ENCODE measurements at places on chromosomes 2 and 18.

DNA sequence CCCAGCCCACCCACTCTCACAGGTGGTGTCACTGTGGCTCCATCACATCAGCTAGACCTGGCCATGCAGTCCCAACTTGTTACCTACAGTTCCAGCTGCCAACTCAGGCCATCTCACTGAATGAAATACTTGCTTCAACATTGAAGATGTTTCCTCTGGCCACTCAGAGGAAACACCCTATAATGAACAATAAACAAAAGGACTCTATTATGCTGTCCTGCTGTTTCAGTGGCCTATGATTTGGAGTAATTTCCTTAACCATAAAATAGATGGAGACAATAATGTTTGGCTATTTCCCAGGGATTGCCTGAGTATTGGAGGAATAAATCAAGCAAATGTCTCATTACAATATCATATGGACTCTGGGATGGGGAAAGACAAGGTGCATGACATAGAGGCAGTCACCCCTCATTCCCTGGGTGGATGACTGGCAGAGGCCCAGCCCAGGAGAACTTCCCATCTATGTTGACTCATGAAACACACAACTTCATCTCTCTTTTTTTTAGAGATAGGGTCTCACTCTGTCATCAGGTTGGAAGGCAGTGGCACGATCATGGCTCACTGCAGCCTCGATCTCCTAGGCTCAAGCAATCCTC lies 134.4 kb downstream of the TGIF1 start:
- DNase-seq = no peak

GRCh38 chr18:49915352-49915751 lies 102.0 kb upstream of the ACAA2 start:
- DNase-seq = no peak

DNA sequence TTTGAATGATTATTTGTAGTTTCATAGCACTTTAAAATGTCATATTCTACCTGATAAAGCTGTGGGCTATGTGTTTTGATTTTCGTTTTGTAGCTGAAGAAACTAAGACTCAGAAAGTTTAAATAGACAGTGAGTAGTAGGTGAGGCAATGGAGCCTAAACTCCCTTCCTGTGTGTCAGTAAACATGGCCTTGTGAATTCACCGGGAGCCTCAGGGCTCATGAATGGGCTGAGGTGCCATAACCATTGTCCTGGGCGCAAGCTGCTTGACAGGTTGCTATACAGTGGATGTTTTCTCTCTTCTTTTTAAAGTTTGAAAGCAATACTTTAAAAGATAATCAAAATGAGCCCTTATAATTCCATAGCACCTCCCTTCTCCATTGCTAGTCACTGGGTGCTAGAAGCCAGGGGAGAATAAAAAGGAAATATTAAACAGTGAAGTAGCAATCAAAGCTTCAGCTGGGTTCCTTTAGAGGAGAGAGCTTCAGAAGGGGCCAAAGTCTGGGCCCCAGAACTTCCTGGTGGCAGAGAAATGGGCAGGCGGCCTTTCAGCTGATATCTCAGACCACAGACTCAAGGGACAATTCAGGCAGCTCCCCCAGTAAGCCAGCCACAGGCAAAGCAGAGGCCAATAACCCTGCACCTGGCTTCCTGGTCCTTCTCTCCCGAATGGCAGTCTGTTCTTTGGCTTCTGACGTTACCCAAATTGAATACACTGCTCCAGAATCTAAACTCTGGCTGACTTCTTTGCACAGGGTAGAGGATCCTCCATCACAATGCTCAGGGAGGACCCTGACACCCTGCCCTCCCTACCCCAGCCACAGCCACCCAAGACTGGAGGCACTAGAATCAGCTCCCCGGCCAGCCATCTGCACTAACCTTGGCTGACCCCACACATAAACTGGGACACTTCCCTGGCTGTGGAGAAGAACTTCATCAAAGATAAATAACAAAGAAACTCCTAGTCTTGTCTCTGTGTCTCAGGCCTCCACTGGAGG lies 51.8 kb upstream of the NPAS2 start:
- no peak for DNase-seq

DNA sequence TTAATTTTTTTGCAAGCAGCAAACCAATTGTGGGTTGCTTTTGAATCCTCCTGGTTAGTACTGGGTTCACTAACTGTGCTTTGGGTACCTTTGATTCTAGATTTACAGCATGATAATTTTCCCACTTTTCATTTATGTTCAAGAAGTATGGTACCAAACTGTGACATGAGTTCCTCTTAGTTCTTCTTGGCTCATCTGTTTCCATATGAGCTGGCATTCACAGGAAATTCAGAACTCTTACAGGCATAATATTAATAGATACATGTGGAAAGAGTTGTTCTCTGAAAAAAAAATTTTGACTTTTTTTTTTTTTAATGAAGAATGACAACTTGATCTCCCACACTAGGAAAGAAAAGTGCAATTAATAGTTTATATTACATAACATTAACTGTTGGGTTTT lies 59.4 kb downstream of the FMNL2 start:
- DNase-seq = no peak

DNA sequence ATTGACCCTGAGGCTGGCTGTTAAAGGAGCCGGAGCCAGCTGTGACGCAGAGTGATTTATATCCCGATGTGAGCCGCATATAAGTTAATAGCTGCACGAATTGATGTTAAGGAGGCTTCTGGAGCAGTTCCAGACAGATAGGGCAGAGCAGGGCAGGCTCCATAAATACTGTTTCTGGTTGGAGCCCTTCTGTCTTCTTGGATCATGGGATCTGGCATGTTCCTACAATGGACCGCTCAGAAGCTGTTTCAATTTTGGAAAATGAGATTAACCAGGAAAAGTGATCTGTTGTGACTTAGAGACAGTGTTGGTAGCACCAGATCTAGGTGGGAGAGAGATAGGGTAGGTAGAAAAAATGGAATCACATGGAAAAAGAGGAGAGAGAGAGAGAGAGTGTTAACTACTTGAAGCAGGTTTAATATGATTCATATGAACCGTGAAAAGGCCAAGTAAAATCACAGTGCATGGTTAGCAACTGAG lies 4.8 kb upstream of the IGFBP5 start:
- DNase-seq = no peak

DNA sequence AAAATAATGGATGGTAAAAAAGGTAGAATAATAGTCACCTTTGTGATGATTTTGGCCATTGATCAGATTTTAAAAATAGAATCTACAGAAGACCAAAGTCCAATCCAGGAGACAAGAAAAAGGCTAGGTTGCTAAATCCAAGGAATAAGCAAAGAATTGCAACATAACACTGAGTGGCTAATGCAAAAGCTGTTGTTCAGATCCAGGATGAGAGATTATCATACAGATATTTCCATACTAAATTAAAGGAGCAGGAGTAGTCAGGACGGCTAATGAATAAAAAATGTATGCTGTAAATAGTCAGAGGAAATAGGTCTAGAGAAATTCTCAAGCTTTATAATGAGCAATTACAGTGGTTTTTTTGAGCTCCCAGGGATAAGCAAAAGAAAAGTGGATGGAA lies 745.9 kb upstream of the ACVR2A start:
- DNase-seq = no peak

DNA sequence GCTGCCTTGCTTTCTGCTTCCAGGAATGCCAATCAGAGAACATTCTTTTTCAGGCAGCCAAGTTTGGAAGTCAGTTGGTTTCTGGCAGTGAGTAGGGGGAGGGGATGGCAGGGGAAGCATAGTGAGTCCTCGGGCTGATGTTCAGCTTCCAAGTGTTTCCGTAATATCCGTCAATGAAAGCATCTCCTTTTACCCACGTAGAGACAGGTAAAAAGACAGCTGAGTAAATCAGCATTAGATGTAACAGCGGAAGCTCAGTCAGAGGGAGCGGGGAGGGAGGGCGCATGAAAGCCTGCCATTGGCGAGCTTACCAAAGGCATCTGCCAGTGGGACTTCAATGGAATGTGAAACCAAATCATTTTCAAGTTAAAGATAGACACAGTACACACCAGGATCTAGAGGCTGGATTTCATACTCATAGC lies 117.1 kb upstream of the DTNA start:
- no peak for DNase-seq

GRCh38 chr18:8375249-8375648 lies 234.0 kb upstream of the RAB12 start:
- no peak for DNase-seq
